T-helper 1 cell (primary cell): ENCODE measurements at places on chromosomes 12 and 14.

GRCh38 chr14:44027397-44027796, 479.7 kb downstream of the FSCB start:
- DNase-seq, result no peak

GRCh38 chr12:122102331-122102730, 23.8 kb downstream of the MLXIP start:
- DNase-seq, result no peak

GRCh38 chr12:108846290-108846701, 11.1 kb downstream of the SSH1 start:
- DNase-seq, result no peak

- no peak for DNase-seq
Measured at GRCh38 chr14:31286456-31287293, 79.1 kb upstream of the HECTD1 start.

DNA sequence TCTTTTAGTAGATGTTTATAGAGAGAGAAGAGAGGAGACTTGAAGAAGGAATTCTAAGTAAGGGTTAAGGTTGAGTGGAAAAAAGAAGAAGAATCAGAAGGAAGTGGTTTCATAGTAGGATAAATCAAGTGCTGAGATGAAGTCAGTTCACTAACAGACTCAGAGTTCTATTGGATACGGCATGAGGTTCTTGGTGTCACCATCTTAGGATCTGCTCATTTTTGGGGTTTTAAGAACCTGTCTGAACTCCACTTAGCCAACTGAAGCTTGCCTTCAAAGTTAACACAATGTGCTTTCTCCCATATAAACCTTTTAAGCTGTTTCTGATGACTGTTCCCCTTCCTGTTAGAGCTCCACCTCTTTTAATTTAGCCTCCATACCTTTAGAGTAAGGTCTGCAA, 152.6 kb downstream of the PRKCH start:
- DNase-seq, result no peak

GRCh38 chr12:12323118-12323517, 26.9 kb downstream of the MANSC1 start:
- DNase-seq, result no peak

- no peak for DNase-seq
Measured at GRCh38 chr14:76375947-76376404, at the start of gene ESRRB. Gene ESRRB (plus strand): TSS chr14:76376137. CDS start chr14:76376402, 265 bp downstream.

GRCh38 chr12:91505006-91505405, 322.4 kb upstream of the DCN start:
- no peak for DNase-seq

- no peak for DNase-seq
Measured at GRCh38 chr12:47210776-47211175, 131.0 kb upstream of the AMIGO2 start.

- DNase-seq, result no peak
Measured at GRCh38 chr12:64675795-64676194, 65.5 kb downstream of the RASSF3 start.

DNA sequence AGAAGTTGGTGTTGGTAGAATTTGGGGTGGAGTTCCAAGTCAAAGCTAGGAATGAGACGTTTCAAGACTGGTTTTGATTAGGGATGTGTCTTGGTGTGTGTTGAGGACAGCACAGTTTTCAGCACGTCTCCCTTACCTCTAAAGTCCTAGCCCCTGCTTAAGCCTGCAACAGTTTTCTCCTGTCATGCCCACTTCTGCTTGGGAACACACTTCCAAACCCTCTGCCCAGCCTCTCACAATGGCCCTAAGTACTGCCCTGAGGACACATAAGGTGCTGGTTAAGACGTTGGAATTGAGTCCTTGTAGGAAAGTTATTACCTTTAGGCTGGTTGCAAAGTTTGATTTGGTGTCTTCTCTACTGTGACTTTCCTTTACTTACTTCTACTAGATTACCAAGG, 710 bp upstream of the BMAL2 start:
- no peak for DNase-seq

DNA sequence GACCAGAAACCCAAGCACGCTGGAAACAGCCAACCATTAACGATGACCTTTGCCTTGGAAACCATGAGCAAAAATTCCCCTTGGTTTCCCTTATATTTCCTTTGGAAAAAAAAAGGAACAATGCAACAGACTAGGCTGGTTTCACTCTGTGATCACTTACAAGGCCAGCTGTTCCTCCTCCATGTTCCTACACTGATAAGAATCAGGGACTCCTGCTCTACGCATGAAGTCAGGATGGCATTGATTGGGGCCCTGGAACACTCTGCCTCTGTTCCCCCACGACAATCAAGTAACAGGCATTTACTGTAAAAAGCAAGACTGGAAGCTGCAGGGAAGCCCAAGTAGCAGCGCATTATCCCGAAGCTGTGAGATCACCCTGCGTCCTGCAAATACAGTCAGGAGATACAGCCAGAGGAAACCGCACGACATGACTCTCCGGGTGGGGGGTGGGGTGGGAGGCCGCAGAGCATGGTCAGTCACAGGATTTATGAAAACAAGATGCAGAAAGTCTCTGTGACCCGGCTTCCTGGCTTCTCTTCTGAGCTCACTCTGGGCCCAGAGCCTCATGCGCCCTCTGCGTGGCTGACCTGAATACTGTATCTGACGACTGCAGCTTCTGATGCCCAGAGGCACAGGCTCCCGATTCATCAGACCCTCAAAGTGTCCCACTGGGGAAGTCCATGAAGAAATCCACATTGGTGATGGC, 31.1 kb downstream of the SSH1 start:
- DNase-seq, result no peak

DNA sequence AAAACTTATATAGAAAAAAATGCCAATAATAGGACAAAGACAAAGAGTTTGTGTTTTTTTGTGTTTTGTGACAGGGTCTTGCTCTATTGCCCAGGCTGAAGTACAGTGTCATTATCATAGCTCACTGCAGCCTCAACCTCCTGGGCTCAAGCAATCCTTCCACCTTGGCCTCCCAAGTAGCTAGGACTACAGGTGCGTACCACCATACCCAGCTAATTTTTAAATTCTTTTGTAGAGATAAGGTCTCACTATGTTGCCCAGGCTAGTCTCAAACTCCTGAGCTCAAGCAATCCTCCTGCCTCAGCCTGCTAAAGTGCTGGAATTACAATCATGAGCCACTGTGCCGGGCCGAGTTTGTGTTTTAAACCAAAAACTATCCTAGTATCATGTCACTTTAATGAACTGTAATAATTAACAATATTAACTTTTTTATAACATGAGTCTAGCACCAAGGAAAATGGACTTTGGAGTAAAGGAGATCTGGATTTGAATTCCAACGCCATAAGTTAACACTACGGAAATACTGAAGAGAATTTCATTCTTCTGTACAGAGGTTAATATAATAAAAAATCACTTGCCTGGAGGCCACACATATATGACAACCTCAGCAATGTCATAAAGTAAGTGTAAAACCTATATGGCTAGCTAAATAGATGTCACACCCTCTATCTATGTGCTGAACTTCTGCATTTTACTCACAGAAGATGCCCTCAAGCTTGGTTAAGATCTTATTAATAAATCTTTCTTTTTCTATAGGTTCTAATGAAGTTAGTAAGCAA, 53.2 kb downstream of the EPS8 start:
- no peak for DNase-seq
